Esophagus squamous epithelium (tissue), 5 donors: ENCODE measurements at places on chromosomes 4 and X.

GRCh38 chr4:154084864-154085263 is 296.0 kb upstream of the SFRP2 start:
- no peaks in the 10 kb centered on the region for H3K27me3 ChIP-seq
- H3K36me3 ChIP-seq: no peaks in the 10 kb centered on the region
- no peak overlapping the region for H3K27ac ChIP-seq
- no peak overlapping the region for H3K4me3 ChIP-seq

DNA sequence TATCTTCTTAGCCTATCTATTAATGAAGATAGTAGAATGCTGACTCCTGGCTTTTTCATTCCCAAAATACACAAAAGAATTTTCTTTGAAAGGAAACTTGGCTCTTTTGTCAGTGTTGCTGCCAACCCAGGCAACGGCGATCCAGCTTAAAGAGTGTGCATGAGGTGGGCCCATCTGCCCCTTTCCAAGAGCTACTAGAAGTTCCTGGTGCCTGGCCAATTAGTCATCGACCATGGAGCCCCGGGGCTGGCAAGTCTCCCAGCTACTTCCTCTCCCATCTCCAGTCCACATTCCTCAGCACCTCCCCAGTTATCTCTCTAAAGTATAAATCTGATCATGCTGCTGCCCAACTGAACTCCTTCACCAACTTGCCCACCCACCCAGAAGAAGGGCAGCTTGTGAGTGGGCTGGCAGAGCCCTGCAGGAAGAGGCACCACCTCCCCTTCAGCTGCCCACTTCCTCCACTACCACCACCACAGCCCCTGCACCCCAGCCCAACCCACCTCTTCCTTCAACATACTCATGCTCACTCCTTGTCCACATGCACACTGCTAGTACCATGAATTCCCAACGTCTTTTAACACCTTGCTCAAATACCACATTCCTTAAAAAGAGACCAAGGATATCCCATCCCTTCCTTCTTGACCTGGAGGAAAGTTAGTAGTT is 158.2 kb upstream of the MAP3K15 start:
- H3K27me3 ChIP-seq: no peaks in the 10 kb centered on the region
- no peak overlapping the region for H3K4me3 ChIP-seq
- no peaks in the 10 kb centered on the region for H3K4me1 ChIP-seq
- no peaks in the 10 kb centered on the region for H3K36me3 ChIP-seq

DNA sequence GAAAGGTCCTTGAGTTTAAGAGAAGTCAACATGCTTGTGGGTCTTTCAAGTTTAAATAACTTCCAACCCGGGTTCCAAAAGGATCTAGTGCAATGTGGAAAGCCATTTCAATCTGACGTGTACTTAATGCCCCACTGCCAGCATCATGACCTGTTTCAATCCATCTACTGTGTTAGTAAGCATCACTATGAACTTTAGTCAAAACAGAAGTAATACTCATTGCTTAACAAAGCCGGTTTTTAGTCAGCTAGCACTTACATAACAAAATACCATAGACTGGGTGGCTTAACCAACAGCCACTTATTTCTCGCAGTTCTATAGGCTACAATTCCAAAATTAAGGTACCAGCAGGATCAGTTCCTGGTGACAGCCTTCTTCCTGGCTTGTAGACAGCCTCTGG is 677.5 kb downstream of the DMD start:
- DNase-seq: no peak
- no peak overlapping the region for H3K27ac ChIP-seq
- no peaks in the 10 kb centered on the region for H3K4me1 ChIP-seq
- H3K36me3 ChIP-seq: no peaks in the 10 kb centered on the region
- no peak overlapping the region for H3K4me3 ChIP-seq

- no peak overlapping the region for H3K4me3 ChIP-seq
- H3K27ac ChIP-seq: no peak overlapping the region
- no peaks in the 10 kb centered on the region for H3K36me3 ChIP-seq
- no peaks in the 10 kb centered on the region for H3K4me1 ChIP-seq
- H3K27me3 ChIP-seq: no peaks in the 10 kb centered on the region
- DNase-seq: no peak
Observed at GRCh38 chr4:79780129-79780528, 292.9 kb downstream of the ANTXR2 start.

DNA sequence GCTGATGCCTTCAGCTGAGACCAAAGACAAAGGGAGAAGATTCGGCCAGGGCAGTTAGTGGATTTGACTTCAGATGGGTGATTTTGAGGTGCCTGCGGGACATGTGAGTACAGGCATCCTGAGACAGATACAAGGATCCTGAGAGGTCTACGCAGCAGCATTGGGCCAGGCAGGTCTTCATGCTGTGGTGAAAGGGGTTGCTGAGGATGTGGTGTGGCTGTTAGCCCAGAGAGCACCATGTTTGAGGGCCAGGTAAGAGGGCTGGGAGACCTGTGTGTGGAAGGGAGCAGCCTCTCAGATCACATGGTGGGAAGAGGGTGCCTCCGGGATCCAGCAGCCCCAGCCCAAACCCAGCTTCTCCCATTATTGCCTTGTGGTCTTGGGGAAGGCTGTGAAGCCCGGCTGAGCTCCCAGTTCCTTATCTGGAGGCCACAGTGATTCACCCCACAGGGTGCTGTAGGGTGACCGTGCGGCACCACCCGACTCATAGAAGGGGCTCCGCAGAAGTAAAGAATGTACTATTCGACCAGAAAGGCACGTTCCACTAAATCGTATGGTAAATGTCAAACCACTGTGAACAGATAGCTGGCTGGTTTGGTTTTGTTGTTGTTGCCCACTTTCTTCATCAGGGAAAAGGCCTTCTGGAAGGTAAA is 27.7 kb upstream of the TADA2B start:
- H3K4me3 ChIP-seq: no peak overlapping the region
- no peaks in the 10 kb centered on the region for H3K27me3 ChIP-seq
- H3K4me1 ChIP-seq: no peaks in the 10 kb centered on the region
- H3K27ac ChIP-seq: no peak overlapping the region
- DNase-seq: no peak
- peaks cover 99% of the 10 kb centered on the region for H3K36me3 ChIP-seq

DNA sequence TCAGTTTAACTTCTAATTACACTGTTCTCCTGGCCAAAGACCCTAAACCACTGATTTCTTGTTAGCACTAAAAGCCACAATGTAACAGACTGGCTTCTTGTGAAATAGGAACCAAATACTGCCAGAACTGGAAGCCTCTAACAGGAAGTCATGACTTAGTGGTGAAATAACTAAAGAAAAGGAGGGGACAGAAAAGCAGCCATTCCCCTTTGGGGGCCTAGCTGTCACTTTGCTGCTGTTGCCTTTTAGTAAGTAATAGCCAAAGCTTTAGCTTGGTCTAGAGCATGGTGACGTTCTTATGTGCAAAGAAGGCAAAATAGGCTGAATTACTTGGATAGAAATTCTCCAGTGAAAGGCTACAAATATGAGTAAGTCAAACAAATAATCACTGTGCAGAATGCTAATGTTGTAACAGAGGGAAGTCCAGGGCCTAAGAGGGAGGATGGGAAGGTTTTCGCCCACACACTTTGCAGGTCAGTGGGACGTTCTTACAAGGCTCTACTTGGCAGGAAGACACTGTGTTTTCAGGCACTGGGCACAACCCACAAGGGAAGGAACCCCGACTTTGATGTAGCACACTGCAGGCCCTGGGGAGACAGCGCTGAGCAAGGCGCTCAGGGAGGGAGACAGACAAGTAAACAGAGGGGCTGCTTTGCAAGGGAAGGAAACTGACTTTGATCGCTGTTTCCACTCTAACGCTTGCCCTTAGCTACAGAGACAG is 16.7 kb downstream of the GAB3 start:
- H3K4me1 ChIP-seq: peaks cover 53% of the 10 kb centered on the region
- no peaks in the 10 kb centered on the region for H3K36me3 ChIP-seq
- DNase-seq: no peak
- H3K27me3 ChIP-seq: no peaks in the 10 kb centered on the region
- no peak overlapping the region for H3K4me3 ChIP-seq
- peak overlapping the region; percentile 46 for H3K27ac ChIP-seq

DNA sequence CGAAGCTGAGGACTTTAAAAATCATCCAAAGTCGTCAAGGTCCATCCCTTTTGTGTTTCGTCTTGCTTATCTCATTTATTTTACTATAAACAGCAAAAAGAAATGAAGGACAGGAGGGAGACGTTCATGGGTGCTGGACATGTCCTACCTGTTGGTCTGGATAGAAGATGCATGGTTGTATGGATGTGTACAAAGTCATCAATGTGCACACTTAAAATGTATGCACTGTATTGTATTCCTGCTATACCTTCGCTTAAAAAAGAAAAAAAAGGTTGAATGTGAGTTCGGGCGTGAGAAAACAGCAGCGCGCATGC is 313 bp upstream of the BLOC1S4 start:
- H3K27me3 ChIP-seq: no peaks in the 10 kb centered on the region
- peaks cover 27% of the 10 kb centered on the region for H3K4me1 ChIP-seq
- no peak for DNase-seq
- H3K36me3 ChIP-seq: no peaks in the 10 kb centered on the region

- no peaks in the 10 kb centered on the region for H3K36me3 ChIP-seq
- H3K27me3 ChIP-seq: no peaks in the 10 kb centered on the region
- H3K27ac ChIP-seq: no peak overlapping the region
- no peaks in the 10 kb centered on the region for H3K4me1 ChIP-seq
- H3K4me3 ChIP-seq: no peak overlapping the region
Observed at GRCh38 chr4:25486171-25486570, 109.1 kb downstream of the ANAPC4 start.

DNA sequence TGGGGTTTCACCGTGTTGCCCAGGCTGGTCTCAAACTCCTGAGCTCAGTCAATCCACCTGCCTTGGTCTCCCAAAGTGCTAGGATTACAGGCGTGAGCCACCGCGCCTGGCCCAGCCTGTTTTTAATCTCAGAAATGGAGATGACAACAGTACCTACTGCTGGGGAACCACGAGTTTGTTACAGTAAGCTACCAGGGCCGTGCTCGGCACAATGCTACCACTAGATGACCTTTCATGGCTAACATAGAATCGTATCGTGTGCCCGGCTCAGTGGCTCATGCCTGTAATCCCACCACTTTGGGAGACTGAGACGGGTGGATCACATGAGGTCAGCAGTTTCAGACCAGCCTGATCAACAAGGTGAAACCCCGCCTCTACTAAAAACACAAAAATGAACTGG is 90.8 kb upstream of the SLC34A2 start:
- no peak for DNase-seq
- H3K27me3 ChIP-seq: peaks cover 5% of the 10 kb centered on the region
- H3K4me3 ChIP-seq: no peak overlapping the region
- H3K27ac ChIP-seq: no peak overlapping the region

DNA sequence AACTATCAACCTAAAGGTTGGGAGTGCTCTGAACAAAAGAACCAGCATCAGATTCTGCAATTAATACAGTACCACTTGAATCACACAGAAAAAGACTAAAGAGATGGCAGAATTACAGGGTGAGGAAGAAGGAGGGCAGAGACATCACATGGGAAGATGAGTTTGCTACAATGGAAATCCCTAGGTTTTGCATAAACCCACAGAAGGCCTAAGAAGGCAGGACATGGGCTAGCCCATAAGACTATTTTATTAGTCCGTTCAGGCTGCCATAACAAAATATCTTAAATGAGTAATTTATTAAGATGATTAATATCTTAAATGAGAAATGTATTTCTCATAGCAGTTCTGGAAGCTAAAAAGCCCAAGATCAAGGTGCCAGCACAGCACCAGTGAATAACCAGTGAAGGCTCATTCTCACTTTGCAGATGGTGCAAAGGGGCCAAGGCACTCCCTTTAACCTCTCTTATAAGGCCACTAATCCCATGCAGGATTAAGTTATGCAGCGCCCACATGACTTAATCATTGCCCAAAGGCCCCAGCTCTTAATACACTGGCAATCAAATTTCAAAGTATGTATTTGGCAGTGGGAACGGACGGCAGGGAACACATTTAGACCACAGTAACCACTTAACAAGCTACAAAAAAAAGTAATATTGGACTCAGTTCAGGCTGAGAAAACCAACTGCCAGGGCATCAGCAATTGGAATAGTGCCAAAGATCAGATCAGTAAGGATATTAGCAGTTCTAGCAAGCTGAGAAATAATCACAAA is 47.6 kb upstream of the NEUROG2 start:
- H3K27ac ChIP-seq: no peak overlapping the region
- no peaks in the 10 kb centered on the region for H3K27me3 ChIP-seq
- H3K36me3 ChIP-seq: no peaks in the 10 kb centered on the region
- no peak for DNase-seq

GRCh38 chrX:13754765-13755164 is 20.2 kb downstream of the OFD1 start:
- no peak for DNase-seq
- no peak overlapping the region for H3K27ac ChIP-seq
- no peak overlapping the region for H3K4me3 ChIP-seq
- peaks cover 81% of the 10 kb centered on the region for H3K36me3 ChIP-seq
- no peaks in the 10 kb centered on the region for H3K4me1 ChIP-seq
- H3K27me3 ChIP-seq: no peaks in the 10 kb centered on the region

GRCh38 chr4:122562449-122562848 is 58.4 kb downstream of the IL21 start:
- H3K4me1 ChIP-seq: no peaks in the 10 kb centered on the region
- H3K36me3 ChIP-seq: no peaks in the 10 kb centered on the region

DNA sequence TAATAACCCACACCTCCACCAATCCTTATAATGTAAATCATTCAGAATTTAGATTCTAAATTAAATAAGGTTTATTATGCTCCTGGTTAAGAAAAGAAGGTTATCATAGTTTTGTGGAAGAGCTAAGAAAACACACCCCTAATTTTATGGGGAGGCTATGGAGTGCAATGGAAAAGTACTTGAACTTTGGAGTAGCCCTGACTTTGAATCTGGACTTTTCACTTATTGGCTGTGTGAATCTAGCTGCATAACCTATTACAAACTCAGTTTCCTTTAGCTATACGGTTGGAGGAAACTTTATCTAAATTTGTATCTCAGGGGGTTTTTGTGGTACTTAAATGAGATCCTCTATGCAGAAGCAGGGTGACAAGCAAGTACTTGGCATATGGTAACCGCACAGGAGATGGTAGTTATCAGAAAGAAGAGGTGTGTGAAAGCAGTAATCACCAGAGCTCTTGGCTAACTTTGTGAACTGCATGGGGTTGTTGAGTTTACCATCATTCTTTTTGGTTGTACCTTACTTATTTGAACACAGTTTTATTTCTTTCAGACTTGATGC is 143.1 kb downstream of the SHROOM3 start:
- no peak overlapping the region for H3K27ac ChIP-seq
- no peaks in the 10 kb centered on the region for H3K27me3 ChIP-seq
- no peaks in the 10 kb centered on the region for H3K36me3 ChIP-seq
- no peak for DNase-seq

GRCh38 chr4:71232056-71232430 is 106.8 kb upstream of the SLC4A4 start:
- no peaks in the 10 kb centered on the region for H3K27me3 ChIP-seq
- no peak for DNase-seq
- H3K36me3 ChIP-seq: no peaks in the 10 kb centered on the region
- peak overlapping the region; percentile 62 for H3K27ac ChIP-seq

DNA sequence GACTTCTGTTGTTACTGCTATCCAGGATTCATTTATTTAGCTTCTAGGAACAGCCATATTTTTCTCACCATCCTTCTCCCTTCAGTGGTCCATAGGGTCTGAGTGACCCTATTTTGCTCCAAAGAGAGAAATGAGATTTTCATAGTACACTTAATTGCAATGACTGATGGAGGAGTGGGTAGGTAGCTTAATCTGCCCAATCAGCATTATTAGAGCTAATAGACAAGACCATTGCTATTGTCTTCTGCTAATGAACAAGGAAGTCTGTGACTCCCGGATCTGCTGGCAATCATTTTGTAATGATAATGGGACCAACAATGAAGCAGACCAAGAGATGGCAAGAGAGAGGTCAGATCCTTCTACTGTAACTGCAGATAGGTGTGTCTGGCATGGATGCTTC is 271.4 kb upstream of the SLC7A11 start:
- no peaks in the 10 kb centered on the region for H3K36me3 ChIP-seq
- DNase-seq: no peak
- H3K4me1 ChIP-seq: no peaks in the 10 kb centered on the region
